SK-N-DZ (cell line): ENCODE measurements at places on chromosomes 13 and 19.

- no peak for DNase-seq
Measured at GRCh38 chr19:30225676-30226463, 146.3 kb upstream of the ZNF536 start.

GRCh38 chr13:109348519-109349258 lies 437.7 kb downstream of the IRS2 start:
- DNase-seq: no peak

- DNase-seq: no peak
Measured at GRCh38 chr13:29227576-29227975, 367.9 kb downstream of the SLC7A1 start.

- DNase-seq: no peak
Measured at GRCh38 chr13:99126821-99127220, 73.8 kb upstream of the UBAC2 start.

DNA sequence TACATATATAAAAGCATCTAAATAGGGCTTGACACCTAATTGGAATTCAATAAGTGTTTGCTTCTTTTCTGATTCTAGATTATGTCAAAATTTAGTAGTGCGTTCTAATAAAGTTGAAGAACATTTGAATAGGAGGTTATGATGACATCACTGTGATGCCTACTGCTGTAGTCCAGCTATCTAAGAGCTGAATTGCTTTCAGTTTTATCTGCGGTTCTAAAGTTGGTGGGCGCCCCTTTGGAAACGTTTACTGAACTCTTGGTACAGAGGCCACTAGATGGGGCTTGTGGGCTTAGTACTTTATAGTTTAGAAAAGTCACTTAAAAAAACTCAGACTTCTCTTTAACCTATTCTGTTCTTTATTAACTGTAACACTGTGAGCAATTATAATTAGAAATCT lies 776.9 kb downstream of the GPC5 start:
- peak; percentile 43 for DNase-seq

DNA sequence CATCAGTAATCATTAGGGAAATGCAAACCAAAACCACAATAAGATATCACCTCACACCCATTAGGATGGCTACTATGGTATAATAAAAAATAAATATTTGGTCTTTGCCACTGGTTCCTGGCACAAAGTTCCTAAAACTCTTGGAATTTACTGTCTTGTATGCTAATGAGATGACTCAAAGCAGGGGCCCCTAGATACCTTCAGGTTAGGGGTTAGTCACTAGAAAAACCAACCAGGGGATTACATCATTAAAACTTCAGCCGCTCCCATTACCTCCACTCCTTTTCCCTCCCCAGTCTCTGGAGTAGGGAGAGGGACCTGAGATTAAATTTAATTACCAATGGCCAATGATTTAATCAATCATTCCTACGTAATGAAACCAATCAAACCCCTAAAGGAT lies 49.6 kb downstream of the THSD1 start:
- DNase-seq: no peak

- no peak for DNase-seq
Measured at GRCh38 chr13:35266412-35266811, 210.1 kb downstream of the MAB21L1 start.

- no peak for DNase-seq
Measured at GRCh38 chr13:24007979-24008620, 110.8 kb upstream of the C1QTNF9B start.

DNA sequence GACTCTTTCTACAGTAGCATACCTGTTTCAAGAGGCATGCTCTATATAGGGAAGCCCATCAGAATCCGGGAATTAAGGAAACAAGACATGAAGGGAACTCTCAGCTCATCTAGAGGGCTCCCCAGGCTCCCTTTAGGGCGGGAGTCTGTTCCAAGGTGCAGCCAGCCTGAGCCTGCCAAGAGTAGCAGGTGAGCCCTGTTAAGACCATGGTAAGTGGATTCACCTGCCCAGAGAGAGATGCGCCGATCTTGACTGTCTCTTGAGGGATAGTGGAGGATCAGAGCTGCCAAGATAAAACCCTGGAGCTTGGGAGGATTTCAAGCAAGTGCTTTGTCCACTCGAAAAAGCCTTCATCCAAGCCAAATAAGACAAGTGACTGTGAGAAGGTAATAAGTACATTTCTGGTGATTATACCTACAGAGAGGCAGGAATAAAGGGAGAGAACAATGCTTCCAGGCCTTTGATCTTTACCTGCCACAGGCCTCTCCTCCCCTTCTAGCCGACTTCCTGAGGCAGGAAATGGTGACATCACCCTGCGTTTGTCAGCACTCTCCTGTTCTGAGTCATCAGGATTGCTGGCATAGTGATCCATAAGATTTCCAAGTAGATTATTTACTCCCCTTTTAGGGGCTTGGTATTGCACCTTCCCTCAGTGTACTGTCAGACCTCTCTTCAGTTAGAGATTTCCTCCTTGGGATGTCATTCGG lies 31.5 kb downstream of the KLF5 start:
- no peak for DNase-seq
